ENCODE measurements at places on chromosomes 12 and 14.

DNA sequence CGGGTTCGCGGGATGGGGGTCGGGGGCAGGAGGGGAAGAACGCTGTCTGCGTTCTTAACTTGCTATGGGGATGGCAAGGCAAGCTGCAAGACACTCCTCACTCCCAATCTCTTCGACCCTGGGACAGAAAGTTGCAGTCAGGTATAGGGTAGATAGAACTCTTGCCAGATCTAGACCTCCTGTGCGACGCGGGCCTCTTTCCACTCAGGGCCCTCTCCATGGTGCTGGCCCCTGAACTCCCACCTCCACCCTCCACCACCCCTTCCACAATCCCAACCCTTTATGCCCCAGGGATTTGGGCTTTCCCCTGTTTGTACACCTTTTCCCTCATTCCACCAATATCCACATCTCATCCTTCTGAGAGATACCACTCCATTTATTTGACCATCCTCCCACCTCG lies 812 bp downstream of the NABP2 start:
- no peak for DNase-seq

DNA sequence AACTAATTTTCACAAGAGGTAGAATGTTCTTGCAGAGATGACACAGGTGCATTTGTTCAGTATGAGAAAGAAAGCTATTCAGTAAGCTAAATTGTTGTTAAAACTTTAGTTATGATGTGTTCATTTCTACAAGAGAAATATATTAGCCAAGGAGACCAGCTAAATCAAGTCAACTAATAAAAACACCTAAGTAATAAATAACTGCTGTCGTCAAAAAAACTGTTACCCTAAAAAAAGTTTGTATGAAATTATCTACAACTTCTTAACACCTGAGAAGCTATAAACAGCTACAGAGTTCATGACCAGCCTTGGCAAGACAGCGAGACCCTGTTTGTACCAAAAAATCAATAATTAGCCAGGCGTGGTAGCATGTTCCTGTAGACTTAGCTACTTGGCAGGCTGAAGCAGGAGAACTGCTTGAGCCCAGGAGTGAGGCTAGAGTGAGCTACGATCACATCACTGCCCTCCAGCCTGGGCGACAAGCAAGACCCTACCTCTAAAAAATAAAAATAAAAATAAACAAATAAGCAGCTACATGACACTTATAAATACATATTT lies 67.6 kb upstream of the AP4S1 start:
- no peak for DNase-seq

GRCh38 chr12:75812271-75813018 lies 219.1 kb downstream of the PHLDA1 start:
- no peak for DNase-seq

DNA sequence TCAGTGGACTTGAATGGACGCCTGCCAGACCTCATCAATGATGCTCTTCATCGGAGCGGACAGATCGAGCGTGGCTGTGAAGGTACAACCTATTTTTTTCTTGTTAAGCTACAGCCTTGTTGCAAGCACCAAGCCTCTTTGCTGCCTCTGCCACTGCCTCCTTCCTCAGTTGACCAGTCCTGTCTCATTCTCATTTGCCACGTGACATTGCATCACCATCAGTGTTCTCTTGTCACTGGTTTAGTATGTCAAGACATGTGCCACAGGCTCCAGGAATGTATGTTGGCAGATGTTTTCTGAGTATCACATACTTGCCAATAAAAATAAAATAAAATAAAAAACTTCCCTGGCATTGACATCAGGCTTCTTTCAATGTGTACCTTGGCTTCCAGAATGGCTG lies 798.1 kb downstream of the NRXN3 start:
- no peak for DNase-seq

- DNase-seq = peak; percentile 81
These were observed 69.3 kb upstream of the USP15 start for GRCh38 chr12:62190689-62191490.

DNA sequence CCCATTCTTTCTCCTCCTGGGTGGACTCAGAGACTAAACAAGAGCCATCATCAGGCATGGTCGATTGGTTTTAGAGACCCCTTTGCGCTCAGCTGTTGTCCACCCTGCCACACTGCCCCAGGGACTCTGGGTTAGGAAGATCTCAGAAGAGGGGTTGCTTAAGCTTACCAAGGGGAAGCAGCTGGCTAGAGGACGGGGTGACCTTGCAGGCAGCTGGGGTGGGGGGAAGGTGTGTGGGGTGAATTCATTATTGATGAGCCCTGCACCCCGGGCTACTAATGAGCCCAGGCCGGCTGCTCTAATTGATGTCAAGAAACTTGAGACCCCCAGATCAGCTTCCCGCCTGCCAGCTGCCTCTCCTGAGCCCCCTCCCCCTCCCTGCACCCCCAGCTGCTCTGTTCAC lies 8.7 kb upstream of the ZNF385A start:
- no peak for DNase-seq

- DNase-seq = no peak
These were observed 125.5 kb downstream of the MDGA2 start for GRCh38 chr14:47549886-47550285.

DNA sequence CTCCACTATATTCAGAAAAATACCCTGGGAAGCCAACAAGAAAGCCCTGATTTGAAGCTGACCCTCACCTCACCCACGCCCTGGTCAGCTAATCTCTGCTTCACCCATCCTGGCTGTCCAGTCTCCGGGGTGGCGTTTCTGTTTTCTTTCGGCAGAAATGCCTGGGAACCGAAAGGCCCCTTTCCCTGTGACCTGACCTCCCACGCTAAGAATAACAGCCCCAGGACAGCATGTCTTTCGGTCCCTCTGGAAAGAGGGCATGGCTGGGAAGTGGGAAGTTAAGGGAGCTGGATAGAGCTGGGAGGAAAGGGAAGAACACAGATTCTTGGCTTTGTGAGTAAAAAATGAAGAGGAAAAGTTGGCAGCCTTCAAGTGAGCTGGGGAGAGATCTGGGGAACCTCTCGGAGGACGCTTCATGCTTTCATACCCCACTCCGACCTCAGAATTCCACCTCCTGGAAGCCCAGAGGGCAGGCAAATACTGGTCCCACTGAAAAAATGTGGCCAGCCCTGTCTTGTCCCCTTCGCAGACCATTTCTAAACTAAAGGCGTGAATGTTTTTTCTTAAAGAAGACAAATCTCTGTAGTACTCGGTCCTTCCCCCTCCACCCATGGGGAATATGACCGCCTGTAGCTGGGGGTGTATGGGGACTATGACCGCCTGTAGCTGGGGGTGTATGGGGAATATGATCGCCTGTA lies 163.0 kb upstream of the FKBP4 start:
- DNase-seq = peak; percentile 24

DNA sequence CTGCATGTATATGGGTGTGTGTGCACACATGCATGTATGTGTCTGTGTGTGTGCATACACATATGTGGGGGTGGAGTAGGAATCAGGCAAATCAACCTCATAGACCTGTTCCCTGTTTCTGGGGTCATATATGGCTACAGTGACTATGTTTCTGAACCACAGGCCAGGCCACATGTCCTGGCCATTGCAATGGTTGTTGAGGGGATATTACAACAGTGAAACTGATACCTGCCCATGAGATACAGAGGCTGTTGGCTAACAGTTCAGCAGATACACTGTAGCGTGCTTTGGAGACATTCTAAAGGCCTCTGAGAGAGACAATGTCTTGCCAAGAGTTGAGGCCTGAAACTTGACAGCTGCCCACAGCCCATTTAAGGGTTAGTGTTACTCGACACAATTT lies 47.3 kb upstream of the FOS start:
- peak; percentile 1 for DNase-seq

DNA sequence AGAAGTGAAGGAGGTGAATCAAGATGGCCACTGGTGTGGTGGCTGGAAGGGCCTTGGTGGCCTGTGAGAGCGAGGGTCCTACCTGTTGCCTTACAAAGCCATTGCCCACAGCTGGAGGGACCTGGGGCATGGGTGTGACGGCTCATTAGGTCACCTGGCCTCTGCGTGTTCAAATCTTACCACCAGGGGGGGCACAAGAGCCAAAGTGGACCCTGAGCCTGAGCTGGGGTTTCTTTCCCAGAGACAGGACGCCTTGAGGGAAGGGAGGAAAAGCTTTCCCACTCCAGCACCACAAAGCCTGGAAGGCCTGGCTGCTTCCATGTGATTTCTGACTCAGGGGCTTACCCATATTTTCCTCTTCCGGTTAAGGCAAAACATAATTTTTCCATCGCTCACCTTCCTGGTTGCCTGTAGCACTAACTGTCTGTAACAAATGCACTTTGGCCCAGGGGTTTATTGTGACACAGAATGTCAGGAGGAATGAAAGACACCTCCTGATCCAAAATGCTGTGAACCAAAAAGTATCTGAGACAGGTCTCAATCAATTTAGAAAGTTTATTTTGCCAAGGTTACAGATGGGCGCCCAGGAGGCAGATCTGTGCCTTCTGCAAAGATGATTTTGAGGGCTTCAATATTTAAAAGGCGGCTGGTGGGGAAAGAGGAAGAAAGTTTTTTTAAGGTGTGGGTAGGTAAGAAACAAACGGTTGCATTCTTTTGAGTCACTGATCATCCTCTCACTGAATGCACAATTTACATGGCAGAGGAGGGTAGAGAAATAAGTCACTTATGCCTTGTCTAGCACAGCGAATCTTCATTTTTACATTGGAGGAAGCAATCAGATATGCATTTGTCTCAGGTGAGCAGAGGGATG lies 4.3 kb upstream of the CD9 start:
- peak; percentile 93 for DNase-seq

DNA sequence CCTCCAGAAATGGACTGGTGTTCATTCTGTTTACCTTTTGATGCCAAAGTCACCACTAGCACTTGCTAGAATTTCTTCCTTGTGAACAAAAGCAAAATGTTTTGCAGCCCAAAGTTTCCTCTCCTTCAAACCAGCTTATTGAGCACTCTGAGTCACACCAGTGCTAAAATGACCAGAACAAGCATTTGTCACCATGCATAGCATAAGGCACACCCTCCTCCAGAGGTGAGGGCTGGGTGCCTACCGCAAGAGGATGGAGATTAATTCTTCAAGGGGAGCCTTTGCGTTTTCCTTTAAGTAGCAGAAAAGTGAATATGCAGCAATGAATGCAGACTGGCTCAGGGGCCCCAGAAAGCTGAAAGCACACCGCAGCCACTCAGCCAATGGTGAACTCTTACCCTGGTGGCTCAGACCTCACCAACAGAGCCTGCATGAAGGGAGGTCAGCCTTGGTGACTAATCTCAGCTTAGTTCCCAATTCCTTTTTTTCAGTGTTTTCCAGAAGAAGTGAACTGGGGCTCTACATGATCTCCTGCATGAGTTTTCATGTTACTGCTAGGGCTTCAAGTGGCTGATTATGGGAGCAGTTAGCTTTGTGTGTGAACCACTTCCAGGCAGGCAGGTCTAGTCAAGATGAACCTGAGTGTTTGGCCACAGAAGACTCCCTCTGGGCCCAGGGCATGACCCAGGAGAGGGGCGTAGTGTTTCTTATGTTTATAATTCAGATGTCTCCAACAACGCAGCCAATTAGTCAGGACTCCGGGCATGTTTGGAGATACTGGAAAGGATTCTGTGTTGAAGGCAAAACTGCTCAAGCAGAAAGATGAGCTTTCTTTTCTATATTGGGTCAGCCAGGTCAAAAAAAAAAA lies 96.3 kb downstream of the PAX9 start:
- DNase-seq = no peak

- no peak for DNase-seq
These were observed 43.8 kb upstream of the TSPAN11 start for GRCh38 chr12:30882706-30883105.

- DNase-seq = no peak
These were observed 26.1 kb upstream of the GZMB start for GRCh38 chr14:24659916-24660570.

DNA sequence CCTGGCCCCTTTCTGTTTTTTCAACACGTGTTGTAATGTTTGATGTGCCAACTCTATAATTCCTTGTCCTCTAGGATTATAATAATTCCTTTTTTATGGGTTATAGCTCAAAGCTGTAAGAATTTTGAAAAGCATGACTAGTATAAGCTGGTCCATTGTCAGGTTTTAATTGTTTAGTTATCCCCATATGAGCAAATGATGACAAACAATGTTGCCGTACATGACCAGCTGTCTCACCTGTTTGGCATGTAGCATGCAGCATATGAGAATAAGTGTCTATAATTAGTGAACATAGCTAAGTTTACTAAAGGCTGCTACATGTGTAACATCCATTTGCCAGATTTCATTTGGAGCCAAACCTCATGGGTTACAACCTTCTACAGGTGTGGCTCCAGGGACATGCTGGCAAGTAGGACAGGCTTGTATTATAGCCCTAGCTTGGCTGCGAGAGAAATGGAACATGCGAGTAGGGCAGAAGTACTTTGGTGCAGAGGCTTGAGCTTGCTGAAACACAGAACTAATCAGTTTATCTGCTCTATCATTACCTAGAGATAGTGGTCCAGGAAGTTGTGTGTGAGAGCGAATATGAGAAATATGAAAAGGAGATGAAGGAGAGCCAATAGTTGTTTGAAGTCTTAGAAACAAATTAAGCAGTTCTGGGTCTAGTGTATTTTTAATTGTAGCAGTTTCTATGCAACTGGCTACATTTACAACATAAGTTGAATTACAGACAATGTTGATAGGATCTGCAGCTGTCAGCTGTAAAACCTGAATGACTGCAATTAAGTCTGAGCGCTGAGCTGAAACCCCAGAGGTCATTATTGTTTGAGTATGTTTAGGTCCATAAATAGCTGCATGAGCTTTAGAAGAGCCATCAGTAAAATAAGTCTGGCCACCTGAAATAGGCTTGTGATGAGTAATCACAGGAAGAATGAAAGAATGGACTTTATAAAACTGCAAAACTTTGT lies 22.6 kb upstream of the MAPKAPK5 start:
- DNase-seq = no peak

DNA sequence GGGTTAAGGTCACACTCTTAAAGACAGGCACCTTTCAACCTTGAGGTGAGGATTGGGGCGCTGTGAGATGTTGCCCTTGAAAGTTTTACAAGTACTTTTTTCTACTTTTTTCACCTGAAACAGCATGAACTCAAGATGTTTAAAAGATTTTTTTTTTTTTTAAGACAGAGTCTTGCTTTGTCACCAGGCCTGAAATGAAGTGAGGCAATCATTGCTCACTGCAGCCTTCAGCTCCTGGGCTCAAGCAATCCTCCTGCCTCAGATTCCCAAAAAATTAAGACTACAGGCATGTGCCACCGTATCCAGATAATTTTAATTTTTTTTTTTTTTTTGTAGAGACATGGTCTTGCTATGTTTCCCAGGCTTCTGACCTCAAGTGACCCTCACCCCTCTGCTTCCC lies 243.9 kb downstream of the DIO2 start:
- no peak for DNase-seq

DNA sequence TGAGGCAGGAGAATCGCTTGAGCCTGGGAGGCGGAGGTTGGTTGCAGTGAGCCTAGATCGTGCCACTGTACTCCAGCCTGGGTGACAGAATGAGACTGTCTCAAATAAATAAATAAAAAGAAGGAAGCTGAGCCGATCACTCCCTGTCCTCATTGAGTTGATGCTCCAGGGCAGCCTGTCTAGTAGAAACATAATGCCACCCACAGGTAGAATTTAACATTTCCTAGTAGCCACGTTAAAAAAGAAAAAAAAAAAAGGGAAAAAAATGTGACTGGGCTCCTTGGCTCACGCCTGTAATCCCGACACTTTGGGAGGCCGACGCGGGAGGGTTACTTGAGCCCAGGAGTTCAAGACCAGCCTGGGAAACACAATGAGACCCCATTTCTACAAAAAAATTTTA lies 135.7 kb downstream of the SCARB1 start:
- no peak for DNase-seq

GRCh38 chr12:26204612-26205289 lies 9.4 kb downstream of the SSPN start:
- no peak for DNase-seq

GRCh38 chr12:130333341-130333740 lies 4.3 kb upstream of the PIWIL1 start:
- no peak for DNase-seq
